ENCODE measurements at places on chromosomes 7 and 10.

GRCh38 chr7:107712025-107712424, 31.9 kb upstream of the CBLL1 start:
- no peak for DNase-seq

GRCh38 chr10:122189185-122189584, 81.9 kb upstream of the BTBD16 start:
- DNase-seq = no peak

GRCh38 chr10:68271196-68271882, 39.4 kb upstream of the ATOH7 start:
- no peak for DNase-seq

- no peak for DNase-seq
Measured at GRCh38 chr7:2718296-2718965, 30.4 kb downstream of the AMZ1 start.

DNA sequence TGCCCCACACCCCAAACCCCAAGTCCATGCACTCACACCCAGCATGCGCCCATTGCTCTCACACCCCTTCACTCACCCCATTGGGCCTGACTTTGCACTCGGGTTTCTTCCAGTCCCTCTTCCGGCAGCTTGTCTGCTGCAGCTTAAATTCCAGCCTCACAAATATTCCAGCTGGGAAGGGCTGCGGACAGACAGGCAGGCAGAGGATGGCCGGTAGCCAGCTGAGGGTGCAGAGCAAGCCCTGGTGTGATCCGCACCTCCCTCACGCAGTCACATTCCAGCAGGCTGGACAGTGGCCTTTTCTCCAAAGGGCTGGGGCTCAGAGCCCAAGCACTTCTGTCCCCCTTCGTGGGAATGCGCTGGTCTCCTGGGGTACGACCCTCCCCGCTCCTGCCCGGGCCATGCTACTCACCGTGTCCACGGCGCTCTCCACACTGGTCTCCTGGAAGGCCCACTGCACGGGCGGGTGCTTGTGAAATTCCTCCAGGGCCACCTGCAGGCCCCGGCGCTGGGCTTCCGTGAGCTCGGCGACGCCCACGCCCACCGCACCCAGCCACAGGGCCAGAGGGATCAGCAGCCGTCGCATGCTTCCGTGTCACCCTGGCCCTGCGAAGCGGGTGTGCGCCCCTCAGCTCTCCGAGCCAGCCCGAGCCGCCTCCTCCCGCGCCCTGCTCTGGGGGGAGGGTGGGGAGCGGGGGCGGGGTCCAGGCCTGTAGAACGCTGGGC, 1.2 kb downstream of the RARRES2 start:
- DNase-seq = peak; percentile 44

GRCh38 chr10:46237815-46238510, 48.8 kb upstream of the ANTXRL start:
- DNase-seq = no peak

DNA sequence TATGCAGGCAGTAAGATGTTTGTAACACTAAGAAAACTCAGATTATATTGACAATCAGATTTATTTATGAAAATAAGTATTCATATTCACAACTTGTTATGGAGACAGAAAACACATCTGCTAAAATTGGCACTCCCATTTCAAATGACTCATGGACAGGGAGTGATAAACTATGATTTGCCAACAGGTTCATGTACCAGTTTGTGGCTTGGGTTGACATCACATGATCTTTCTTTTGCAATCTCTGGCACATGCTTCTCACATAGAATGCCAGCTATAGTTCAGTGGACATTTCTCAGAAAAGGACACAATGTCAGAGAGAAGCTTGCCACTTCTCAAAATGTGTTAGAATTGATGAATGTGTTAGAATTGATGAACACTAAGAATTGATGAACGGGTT, 663.2 kb upstream of the ANKRD30A start:
- peak; percentile 48 for DNase-seq

GRCh38 chr10:48517911-48518811, 86.7 kb downstream of the ARHGAP22 start:
- no peak for DNase-seq

DNA sequence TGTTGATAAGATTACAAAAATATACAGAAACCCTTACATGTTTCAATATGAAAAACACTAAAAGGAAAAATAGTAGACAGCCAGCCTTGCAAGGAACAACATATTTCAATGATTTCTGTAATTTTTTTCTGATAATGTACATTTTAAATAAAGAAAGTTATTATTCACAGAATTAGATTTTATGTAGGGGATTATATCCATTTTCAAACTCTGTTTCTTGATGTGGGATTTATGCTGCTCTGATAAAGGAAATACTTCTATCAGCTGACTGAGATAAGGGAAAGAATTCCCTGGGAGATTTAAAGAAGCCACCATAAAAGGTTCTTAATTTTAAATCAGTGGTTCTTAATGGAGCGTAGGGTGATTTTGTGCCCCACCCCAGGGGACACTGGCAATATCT, 180.4 kb downstream of the ADAM12 start:
- no peak for DNase-seq

GRCh38 chr7:130513447-130513846, 21.6 kb downstream of the MEST start:
- no peak for DNase-seq

DNA sequence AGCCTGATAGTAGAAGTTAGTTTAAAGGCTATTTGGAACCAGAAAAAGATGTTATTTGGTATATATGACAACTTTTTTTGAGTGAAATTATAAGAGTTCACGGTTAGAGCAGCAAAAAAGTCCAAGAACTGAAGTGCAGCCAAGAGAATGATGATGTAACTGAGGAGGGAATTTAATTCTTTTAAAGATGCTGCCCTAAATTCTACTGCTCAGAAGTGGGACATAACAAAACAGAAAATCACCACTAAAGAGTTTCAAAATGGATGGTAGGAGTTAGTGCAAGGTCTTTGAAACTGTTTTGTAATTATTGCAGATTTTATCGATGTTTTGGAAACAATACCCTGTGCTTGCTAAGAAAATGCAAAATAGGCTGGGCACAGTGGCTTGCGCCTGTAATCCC, 6.5 kb downstream of the SAMD8 start:
- DNase-seq = no peak

DNA sequence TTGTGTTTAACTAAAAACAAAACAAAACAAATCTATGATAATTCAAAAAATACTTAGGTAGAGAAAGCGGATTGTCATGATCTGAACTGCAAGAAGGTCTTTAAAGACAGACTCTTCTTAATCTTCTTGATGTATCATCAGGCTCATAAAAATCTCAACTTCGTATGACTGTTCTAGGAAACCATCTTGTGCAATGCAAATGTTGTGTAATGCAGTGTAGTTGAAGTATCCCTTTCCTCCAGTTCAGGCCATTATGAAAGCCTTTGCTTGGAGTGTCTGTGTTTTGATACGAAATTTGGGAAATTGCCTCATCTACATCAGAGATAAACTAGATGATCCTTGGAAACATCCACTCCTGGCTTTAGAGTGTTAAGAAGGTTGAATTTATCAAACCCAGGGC, 30.9 kb downstream of the CDK1 start:
- DNase-seq = peak; percentile 70

DNA sequence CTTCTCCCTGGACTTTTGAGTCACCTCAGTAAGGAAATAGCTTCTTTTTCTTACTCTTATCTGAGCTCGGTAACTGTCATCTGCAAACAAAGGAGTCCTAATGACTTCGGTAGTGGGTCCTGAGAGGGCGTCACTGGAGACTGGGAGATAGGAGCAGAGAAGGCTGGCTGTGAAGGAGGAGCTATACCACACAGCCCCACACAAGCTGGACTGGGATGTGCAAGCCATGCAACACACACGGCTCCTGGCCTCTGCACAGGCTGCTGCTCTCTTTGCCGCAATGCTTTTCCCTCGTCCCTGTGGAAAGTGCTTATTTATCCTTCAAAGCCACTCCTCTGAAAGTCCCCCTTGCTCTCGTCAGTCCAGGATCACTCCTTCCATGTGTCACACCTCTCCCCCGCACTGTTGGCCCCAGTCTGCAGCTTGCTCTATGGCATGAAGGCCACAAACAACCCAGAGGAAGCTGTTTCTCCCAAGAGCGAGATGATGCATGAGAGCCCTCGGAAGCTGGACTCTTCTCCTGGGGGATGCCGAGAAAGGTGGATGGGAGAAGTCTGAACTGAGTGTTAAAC, 14.9 kb downstream of the TMEM273 start:
- no peak for DNase-seq

GRCh38 chr7:69603351-69603750, 5.1 kb downstream of the AUTS2 start:
- no peak for DNase-seq

- DNase-seq = no peak
Measured at GRCh38 chr7:98541101-98541500, 76.0 kb upstream of the NPTX2 start.

DNA sequence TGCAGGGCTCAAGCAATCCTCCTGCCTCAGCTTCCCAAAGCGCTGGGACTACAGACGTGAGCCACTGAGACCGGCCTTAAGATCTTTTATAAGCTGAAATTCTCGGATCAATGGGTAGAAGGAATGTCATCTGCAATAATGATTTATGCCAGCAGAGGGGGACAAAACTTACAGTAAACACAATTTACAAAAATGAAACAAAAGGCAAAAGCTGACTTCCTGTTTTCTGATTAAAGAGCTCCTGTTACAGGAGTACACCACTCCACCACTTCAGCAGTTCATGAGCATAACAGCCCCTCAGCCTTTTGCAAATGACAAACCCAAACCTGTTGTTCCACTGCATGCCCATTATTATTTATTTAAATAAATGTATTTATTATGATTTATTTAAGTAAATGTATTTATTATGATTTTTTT, 88.5 kb upstream of the ATP6V0A4 start:
- DNase-seq = peak; percentile 32

DNA sequence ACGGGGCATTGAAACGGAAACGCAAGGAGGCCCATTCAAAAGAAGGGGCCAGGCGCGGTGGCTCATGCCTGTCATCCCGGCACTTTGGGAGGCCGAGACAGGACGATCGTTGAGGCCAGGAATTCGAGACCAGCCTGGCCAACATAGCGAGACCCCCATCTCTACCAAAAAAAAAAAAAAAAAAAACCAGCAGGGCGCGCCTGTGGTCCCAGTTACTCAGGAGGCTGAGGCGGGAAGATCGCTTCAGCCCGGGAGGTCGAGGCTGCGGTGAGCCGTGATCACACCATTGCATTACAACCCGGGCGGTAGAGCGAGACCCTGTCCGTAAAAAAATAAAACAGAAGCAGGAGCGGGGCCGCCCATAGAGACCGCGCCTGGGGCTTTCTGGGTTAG, 396 bp downstream of the PSMG3 start:
- no peak for DNase-seq

DNA sequence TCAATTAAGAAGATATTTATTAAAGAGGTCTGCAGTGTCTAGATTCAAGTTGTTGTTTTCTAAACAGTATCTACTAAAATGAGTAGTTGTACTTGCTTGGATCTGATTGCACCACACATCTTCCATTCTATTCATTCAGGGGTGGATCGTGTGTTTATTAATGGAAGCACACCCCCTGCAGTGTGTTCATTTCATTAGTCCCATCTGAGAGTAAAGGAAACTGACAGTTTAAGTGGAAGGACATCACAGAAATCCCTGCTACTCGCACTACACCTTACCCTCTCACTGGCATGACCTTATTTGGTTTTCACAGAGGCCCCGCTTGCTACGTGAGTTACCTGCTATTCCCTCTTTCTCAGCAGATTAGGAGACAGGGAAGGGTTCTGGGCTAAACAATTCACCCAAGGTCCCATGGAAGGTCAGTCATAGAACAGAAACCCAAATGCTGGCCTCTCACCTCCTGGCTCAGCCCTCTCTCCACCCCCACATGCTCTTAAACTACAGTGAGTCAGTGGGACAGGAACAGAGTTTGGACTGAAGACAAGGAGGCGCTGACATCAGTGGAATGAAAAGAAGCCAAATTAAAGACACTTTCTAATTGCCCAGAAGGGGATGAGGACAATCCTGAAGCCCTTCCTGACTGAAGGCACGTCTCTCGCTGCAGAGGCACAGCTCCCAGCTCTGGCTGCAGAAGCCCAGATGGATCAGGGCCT, 369.2 kb upstream of the NRP1 start:
- peak; percentile 1 for DNase-seq

DNA sequence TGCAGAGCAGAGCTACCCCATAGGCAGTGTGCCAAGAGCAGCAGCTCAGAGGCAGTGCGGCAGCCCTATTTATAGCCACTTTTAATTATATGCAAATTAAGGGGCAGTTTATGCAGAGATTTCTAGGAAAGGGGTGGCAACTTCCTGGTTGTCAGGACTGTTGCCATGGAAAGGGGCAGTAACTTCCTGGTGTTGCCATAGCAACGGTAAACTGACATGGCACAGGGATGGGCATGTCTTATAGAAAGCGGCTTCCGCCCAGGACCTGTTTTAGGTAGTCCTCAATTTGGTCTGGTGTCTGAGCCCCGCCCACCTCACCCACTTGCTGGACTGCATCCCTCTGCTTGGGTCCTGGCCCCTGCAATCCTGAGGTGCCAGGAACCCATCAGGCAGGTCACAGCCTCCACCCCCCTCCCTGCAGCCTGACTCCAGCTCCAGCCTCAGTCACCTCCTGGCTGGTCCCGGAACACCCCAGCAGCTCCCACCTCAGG, 115.8 kb downstream of the TMEM130 start:
- DNase-seq = no peak

GRCh38 chr10:6516281-6516928, 63.7 kb downstream of the PRKCQ start:
- no peak for DNase-seq

- DNase-seq = no peak
Measured at GRCh38 chr10:28806951-28807759, 129.8 kb downstream of the BAMBI start.

DNA sequence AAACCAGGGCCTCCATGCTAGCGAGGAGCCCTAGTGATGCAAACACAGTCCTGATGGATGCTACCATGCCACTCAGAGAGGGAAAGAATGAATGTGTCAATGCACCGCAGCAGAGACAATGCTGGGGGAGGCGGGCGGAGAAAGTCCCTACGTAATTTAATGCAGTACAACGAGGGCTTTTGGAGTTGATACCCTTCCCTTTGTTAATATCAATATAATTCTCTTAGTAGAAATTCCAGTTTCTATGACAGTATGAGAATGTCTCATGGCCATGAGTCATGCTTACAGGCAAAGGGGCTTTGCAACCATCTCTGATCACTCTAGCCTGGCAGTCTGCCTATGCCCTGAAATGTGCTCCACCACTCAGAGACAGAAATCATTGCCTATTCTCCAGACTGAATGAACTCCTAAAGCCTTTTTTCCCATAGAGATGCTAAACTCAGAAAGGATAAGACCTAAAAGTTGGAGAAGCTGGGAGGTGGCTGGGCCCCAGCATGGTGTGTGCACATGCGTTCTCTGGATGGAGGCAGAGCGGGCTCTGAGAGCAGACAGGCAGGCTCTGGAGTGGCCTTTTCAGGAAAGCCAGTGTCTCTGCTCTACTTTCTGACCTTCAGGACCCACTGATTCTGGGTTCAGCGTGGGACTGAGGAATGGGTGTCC, 20.3 kb upstream of the GIMAP2 start:
- DNase-seq = no peak

GRCh38 chr7:158614700-158615099, 27.1 kb upstream of the PTPRN2 start:
- DNase-seq = no peak

GRCh38 chr10:43126759-43127424, 11.4 kb upstream of the CSGALNACT2 start:
- no peak for DNase-seq

- peak; percentile 42 for DNase-seq
Measured at GRCh38 chr7:104980841-104981671, 32.9 kb upstream of the KMT2E start.
